Colonic mucosa (tissue), 4 donors: ENCODE measurements at places on chromosomes 11 and 22.

- no peak overlapping the region for H3K27ac ChIP-seq
- no peaks in the 10 kb centered on the region for H3K27me3 ChIP-seq
- H3K4me1 ChIP-seq: no peaks in the 10 kb centered on the region
- H3K4me3 ChIP-seq: no peak overlapping the region
- DNase-seq: no peak
Measured at GRCh38 chr11:85930879-85931366, 75.7 kb downstream of the CCDC83 start.

DNA sequence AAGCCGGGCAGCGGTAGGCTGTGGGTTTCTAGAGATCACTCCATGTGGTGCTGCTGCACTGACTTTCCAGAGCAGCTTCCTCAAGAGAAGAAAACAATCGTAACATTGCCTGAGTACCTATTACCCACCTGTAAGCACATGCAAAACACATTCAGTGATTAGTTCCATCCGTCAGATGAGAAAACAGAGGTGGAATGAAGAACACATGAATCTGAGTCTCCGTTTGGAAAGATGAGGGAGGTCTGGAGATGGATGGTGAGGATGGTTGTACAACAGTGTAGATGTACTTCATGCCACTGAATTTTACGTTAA is 7.5 kb upstream of the SLCO2B1 start:
- DNase-seq: no peak
- H3K4me3 ChIP-seq: no peak overlapping the region
- no peaks in the 10 kb centered on the region for H3K27me3 ChIP-seq
- H3K36me3 ChIP-seq: no peaks in the 10 kb centered on the region
- peak overlapping the region; percentile 46 for H3K27ac ChIP-seq

DNA sequence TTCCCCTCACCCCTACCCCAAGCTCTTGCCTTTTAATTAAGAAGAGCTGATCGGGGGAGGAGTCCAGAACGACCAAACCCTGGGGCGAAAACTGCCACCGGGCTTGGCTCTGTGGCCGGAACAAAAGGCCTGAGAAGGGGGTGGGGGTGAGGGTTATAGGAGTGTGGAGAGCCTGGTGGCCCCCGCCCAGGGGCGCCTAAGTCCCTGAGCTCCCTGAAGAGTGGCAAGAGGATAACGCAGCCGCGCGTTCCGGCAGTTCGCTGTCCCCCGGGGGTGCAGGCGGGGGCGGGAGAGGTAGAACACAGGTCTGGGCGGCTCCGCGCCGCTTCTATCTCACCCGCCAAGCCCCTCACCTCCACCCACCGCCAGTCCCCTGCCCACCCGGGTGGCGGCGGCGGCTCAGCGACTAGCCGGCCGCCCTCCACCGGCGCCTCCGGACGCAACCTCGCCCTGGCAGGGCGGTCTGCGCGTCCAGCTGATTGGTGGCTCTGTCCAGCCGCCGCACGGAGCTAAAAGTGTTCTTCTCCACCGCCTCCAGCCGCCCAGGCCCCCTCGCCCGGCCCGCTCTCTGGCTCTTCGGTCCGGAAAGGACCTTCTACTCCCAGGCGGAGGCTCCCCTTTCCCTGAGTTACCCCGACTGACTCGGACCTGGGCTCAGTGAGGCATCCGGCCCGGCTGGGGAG is 18.7 kb upstream of the BDNF start:
- no peaks in the 10 kb centered on the region for H3K4me1 ChIP-seq
- peak overlapping the region; percentile 19 for H3K4me3 ChIP-seq
- peak; percentile 17 for DNase-seq

DNA sequence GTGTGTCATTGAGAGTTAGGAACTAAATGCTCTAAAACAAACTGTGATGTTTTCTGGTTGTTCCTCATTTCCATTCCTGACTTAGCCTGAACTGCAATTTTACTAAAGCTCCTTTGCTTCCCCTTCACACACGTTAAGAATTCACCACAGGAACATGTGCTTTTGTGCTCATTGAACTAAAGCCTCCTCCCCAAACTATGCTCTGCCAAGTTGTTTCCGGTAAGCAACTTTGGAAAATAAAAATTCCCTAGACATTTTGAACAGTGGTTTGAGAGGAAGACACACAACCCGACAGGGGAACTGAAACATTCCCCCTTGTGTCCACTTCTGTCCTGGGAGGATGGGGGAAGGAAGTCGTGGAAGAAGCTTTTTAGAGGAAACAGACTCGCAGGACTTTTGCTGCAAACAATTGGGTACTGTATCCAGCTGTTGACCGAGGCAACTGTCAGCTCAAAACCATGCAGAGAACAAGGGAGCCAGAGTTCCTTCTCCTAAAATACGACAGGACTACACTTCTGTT is 66.9 kb downstream of the GAB2 start:
- no peaks in the 10 kb centered on the region for H3K27me3 ChIP-seq
- no peaks in the 10 kb centered on the region for H3K36me3 ChIP-seq
- no peak overlapping the region for H3K4me3 ChIP-seq

- H3K4me1 ChIP-seq: no peaks in the 10 kb centered on the region
- H3K27me3 ChIP-seq: no peaks in the 10 kb centered on the region
- no peak overlapping the region for H3K27ac ChIP-seq
Measured at GRCh38 chr22:47533961-47534803, 771.7 kb downstream of the TBC1D22A start.

GRCh38 chr11:70186936-70187335 is 16.2 kb upstream of the FADD start:
- H3K27me3 ChIP-seq: no peaks in the 10 kb centered on the region
- no peak for DNase-seq
- no peaks in the 10 kb centered on the region for H3K36me3 ChIP-seq
- no peak overlapping the region for H3K4me3 ChIP-seq
- H3K27ac ChIP-seq: no peak overlapping the region

- no peaks in the 10 kb centered on the region for H3K36me3 ChIP-seq
- no peak overlapping the region for H3K27ac ChIP-seq
- no peak for DNase-seq
Measured at GRCh38 chr22:48858121-48858520, 969.6 kb downstream of the BRD1 start.

DNA sequence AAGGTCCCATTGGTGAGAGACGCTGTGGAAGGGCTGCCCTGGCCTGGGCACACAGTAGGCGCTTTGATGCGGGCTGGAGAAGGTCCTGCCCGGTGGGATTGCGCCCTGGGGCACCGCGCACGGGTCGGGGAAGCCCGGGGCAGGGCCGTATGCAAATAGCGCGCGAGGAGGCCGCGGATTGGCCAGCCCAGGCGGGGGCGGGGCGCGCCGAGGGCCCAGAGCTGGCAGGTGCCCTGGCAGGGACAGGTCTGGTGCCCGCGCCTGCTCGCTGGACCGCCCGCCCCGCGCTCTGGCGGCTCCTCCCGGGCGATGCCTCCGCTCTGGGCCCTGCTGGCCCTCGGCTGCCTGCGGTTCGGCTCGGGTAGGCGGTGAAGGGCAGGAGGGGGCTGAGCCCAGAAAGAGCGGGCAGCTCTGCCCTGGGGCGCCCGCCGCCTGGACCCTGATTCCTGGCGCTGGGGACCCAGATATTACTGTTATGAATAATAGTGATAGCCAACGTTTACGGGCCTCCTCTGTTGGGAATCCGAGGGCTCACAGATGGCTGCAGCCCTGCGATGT is at the start of gene UPK3A:
Gene UPK3A (plus strand): TSS at position 245 of the 558 bp plus-strand sequence. CDS start 65 bp downstream, at position 310.
- no peaks in the 10 kb centered on the region for H3K27me3 ChIP-seq
- peak within 1 kb of the TSS; percentile 16 for H3K4me3 ChIP-seq
- no peak within 1 kb of the TSS for H3K27ac ChIP-seq
- no peaks in the 10 kb centered on the region for H3K36me3 ChIP-seq
- H3K4me1 ChIP-seq: no peaks in the 10 kb centered on the region

DNA sequence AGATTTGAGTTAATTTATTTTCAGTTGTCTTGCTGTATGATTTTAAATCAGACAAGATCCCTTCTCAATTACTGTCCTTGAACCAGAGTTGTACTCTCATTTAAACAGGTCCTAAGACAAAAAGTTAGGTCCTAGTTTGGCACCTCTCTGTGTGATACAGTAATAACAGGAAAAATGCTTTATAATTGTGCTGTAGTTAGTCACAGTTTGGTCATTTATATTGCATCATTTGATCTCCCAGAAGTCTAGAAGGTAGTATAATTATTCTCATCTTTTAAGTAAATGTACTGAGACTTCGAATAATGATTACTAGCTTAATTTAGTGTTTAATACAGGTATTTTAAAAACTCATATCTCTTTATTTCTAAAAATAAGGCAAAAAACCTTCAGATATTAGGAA is 18.1 kb upstream of the LUZP2 start:
- no peak overlapping the region for H3K4me3 ChIP-seq
- no peak for DNase-seq
- H3K36me3 ChIP-seq: no peaks in the 10 kb centered on the region

DNA sequence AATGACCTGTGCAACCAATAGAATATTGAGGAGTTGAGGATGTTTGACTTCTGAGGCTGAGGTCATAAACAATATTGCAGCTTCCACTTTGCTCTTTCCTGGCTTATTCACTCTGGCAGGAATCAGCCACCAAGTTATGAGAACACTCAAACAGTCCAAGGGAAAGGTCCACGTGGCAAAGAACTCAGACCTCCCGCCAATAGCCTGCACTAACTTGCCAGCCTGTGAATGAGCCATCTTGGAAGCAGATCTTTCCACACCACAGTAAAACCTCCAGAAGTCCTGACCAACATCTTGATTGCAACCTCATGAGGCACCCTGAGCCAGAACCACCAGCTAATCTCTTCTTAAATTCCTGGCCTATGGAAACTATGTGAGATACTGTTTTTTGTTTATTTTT is 22.7 kb upstream of the PICALM start:
- DNase-seq: no peak
- H3K27ac ChIP-seq: no peak overlapping the region
- no peak overlapping the region for H3K4me3 ChIP-seq
- no peaks in the 10 kb centered on the region for H3K27me3 ChIP-seq

- DNase-seq: no peak
- no peaks in the 10 kb centered on the region for H3K36me3 ChIP-seq
- no peaks in the 10 kb centered on the region for H3K27me3 ChIP-seq
- H3K4me3 ChIP-seq: no peak overlapping the region
- no peaks in the 10 kb centered on the region for H3K4me1 ChIP-seq
Measured at GRCh38 chr11:1655168-1656060, 25.8 kb downstream of the KRTAP5-5 start.

GRCh38 chr11:110762590-110762989 is 50.4 kb upstream of the ARHGAP20 start:
- H3K27ac ChIP-seq: no peak overlapping the region
- DNase-seq: no peak
- no peaks in the 10 kb centered on the region for H3K27me3 ChIP-seq
- H3K36me3 ChIP-seq: no peaks in the 10 kb centered on the region

GRCh38 chr11:44223238-44223637 is 86.7 kb downstream of the ALX4 start:
- DNase-seq: no peak
- no peak overlapping the region for H3K4me3 ChIP-seq
- H3K27me3 ChIP-seq: no peaks in the 10 kb centered on the region

- H3K27ac ChIP-seq: no peak overlapping the region
- no peaks in the 10 kb centered on the region for H3K27me3 ChIP-seq
- no peak for DNase-seq
- no peaks in the 10 kb centered on the region for H3K36me3 ChIP-seq
- no peaks in the 10 kb centered on the region for H3K4me1 ChIP-seq
- no peak overlapping the region for H3K4me3 ChIP-seq
Measured at GRCh38 chr11:134741453-134742223, 329.6 kb upstream of the B3GAT1 start.

DNA sequence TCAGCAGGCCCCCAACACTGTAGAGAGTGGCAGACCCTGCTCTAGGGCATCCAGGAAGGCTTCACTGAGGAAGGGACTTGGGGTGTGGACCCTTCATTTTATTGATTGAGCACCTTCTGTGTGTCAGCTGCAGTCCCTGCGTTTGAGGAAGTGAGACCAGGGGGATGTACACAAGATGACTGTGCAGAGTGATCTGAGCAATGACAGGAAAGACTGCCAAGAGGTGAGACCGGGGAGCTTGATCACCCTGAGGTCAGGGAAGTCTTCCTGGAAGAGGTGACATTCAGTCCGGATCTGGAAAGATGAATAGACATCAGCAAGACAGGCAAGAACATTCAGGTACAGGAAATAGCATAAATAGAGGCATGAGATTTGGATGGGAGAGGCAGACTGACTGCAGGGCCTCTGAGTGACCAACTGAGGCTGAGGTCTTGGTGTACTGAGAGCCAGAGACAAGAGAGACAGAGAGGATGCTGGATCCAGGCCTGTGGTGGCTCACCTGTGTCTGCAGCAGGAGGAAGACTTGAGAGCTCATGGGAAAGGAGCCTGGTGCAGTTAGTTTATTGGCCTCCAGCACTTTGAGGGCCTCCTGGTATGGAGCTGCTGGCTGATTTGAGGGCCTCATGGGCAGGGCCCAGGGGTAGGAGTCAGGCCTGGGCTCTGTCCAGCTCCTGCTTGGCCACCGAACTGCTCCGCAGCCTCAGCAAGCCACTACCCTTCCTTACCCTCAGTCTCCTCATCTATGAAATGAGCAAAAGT is 5.2 kb downstream of the DGAT2 start:
- no peak overlapping the region for H3K27ac ChIP-seq
- peaks cover 3% of the 10 kb centered on the region for H3K4me1 ChIP-seq
- no peak for DNase-seq
- no peak overlapping the region for H3K4me3 ChIP-seq
- H3K36me3 ChIP-seq: no peaks in the 10 kb centered on the region

- H3K27me3 ChIP-seq: no peaks in the 10 kb centered on the region
- no peaks in the 10 kb centered on the region for H3K36me3 ChIP-seq
- H3K4me3 ChIP-seq: no peak overlapping the region
- H3K4me1 ChIP-seq: no peaks in the 10 kb centered on the region
- no peak for DNase-seq
Measured at GRCh38 chr11:15875943-15876342, 480.4 kb downstream of the SOX6 start.

DNA sequence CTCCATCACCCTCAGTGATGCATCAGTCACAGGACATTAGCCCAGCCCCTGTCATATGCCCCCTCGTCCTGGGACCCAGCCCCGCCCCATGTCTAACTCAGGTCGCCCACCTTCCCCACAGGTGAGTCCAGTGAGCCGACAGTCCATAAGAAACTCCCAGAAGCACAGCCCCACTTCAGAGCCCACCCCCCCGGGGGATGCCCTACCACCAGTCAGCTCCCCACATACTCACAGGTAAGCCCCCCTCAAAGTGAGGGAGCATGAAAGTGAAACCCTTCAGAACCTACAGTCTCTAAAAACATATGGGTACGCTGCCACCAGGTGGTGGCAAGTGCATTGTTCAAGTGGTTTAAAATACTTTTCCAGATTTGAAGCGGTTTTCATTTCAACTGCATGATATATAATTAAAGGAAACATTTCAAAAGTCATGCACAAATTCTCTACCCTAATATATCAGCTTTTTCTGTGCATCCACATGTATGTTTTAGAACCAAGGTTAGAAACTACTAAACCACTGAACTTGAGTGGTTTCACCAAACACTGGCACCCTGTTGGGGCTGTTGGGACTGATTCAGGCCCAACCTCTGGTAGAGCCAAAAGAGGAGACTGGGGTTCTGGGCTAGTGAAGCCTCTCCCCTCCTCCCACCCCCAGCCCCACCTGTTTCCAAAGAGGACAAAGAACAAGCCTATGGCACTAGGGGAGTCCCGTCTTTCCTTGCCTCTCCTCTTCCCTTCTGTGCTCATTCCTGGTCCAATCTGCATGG is 17.3 kb downstream of the EPS8L2 start:
- H3K27me3 ChIP-seq: peaks cover 5% of the 10 kb centered on the region
- H3K4me3 ChIP-seq: no peak overlapping the region
- no peaks in the 10 kb centered on the region for H3K36me3 ChIP-seq
- DNase-seq: peak; percentile 62
